ENCODE measurements at places on chromosomes 1 and 21.
A peak's percentile ranks its signal among the peaks of the same experiment; 100 is the strongest.

GRCh38 chr1:48035371-48036141 lies 38.4 kb upstream of the TRABD2B start:
- DNase-seq = no peak

DNA sequence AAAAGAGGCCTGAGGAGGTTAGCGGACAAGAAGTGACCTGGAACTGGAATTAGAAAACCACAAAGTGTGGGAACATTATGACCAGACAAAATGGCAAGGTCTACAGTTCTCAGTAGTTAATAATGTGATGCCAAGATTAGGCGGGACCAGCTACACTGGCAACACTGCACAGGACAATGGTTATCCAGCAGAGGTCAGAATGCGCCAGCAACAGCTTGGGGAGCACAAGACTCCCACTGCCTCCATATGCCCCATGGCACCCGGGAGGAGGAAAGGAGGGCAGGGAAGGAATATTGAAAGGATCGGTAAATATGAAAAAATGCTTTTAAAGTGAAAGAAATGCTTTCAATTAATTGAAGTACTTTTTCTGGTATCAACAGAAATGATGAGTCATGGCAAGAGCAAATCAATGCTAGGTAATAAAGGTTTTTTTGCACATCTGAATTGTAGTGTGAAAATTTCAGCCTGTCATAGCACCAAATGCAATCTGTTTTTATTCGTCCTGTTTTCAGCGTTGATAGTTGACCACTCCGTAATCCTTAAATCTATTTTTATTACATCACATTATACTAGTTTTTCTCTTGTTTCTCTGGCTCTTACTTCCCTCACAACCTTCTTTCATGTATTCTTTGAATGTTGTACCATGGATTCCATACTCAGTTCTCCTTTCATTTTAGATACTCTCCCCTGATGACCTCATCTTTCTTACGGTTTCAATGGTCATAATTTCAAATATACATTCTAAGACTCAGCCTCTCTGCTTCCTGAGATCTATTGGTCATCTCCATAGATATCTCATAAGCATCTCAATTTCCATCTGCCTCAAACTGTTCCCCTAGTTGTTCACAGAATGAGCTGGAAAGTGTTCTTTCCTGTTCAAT lies 30.7 kb downstream of the VCAM1 start:
- no peak for DNase-seq

- DNase-seq = no peak
These were observed 39.7 kb downstream of the EIF2B3 start for GRCh38 chr1:44946725-44947062.

GRCh38 chr1:201419746-201420607 lies 1.6 kb downstream of the TNNI1 start:
- no peak for DNase-seq

- DNase-seq = no peak
These were observed 6.1 kb downstream of the C1orf21 start for GRCh38 chr1:184392779-184393522.

DNA sequence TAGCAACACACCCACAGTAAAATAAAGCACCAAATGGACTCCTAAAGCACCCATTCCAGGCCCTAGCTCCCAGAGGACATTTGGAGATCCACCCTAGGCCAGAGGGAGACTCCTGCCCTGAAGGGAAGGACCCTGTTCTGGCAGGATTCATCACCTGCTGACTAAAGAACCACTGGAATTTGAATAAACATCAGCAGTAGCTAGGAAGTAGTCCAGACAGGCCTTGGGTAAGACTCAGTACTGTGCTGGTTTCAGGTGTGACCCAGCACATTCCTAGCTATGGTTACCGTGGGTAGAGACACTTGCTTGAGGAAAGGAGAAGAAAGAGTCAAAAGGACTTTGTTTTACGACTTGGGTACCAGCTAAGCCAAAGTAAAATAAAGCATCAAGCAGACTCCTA lies 92.7 kb upstream of the LRRC7 start:
- no peak for DNase-seq

GRCh38 chr1:66217021-66217420 lies 316.9 kb upstream of the SGIP1 start:
- DNase-seq = no peak

- no peak for DNase-seq
These were observed 26.1 kb upstream of the KCNE2 start for GRCh38 chr21:34337741-34338140.

DNA sequence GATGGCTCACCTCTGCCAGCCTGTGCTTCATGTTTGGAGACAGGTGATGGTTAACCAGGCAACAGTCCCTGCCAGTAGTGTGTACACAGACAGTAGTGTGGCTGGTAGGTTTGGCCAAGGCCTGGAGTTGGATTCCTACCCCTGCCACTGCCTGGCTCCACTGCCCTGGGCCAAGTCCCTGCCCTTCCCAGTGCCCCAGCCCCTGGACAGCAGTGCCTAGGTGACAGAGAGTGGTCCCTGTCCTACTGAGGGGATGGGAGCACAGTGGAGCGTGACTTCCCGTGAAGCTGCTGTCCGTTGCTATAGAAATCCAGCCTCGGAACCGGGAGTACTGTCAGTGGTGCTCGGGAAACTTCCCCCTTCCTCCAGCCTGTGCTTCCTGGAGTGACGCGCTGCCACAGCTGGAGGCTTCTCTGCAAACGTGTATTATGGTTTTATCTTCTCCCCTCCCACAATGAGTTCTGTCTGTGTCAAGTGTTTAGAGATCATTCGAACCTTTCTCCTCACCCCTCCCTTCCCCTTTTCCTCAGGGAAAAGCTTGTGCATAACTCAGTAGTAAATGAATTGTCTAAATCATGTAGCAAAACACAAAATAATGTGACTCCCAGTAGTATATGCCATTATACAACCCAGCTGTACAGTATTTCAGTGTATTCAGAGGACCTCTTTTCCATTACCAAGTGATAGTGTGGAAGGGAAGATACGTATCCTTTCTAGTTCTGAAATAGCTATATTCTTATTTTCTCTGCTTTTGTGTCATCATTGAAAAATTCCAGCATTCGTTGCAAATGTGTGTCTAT lies 73.4 kb downstream of the GALNT2 start:
- no peak for DNase-seq

GRCh38 chr1:18955441-18956192 lies 859 bp downstream of the IFFO2 start:
- peak; percentile 67 for DNase-seq

DNA sequence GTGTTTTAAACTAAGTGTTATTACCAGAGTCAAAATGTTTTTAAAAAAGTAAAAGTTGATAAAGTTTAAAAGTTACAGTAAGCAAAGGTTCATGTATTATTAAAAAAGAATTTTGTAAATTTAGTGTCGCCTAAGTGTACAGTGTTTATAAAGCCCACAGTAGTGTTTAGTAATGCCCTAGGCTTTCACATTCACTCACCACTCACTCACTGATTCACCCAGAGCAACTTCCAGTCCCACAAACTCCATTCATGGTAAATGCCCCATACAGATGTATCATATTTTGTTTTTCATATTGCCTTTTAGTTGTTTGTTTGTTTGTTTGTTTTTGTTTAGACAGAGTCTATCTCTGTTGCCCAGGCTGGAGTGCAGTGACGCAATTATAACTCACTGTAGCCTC lies 353.8 kb upstream of the PTBP2 start:
- DNase-seq = no peak

- no peak for DNase-seq
These were observed 223.7 kb upstream of the CSF3R start for GRCh38 chr1:36706416-36706815.

- DNase-seq = peak; percentile 65
These were observed 35.7 kb downstream of the ZBTB8B start for GRCh38 chr1:32500387-32501209.

- no peak for DNase-seq
These were observed 1.4 kb upstream of the ARF1 start for GRCh38 chr1:228081144-228081543.

DNA sequence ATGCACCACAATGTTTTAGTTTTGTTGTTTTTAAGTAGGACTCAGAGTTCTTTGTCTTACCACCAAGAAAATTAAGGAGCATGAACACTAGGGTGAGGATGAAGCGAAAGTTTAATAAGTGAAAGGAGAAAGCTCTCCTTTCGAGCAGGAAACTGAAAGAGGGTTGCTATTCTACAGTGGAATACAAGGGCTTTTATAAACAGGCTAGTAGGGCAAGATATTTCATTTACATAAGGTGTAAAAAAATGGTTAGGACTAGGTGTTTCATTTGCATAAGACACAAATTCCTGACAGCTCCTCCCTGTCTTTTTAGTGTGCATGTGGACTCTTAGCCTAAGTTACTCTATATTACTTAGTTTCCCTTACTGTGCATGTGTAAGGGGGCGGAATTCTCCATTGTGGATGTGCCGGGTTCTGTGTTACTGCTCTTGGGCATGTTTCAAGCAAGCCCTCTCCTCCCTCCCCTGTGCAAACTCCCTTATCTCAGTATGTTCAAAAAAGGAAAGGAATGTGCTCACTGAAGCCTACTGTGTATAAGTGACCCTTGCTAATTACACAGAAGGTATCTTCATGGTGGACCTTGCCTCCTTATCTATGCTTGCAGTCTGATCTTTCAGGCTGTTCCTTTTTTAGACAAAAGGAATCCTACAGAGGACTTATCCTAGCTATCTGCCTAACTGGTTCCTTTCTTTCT lies 7.3 kb downstream of the TSHB start:
- no peak for DNase-seq

GRCh38 chr21:36545776-36546511 lies 66.0 kb upstream of the CLDN14 start:
- no peak for DNase-seq

DNA sequence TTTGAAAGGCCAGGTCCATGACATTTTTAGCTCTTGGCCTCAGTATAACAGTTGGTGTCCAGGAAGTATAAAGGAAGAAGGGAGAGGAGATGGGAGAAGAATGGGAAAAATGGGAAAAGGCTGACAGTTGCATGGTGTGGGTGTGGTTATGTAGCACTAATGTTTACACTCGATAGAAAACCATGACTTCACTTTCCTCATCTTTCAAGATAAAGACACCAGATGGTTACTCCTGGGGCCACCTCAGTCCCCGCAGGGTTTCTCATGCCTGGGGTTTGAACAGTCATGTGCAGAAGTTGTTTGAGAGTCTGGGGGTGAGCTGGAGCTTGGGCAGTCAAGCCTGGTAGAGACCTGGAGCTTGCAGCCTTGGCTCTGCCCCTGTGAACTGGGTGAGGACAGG lies 7.9 kb downstream of the PGBD2 start:
- no peak for DNase-seq

- no peak for DNase-seq
These were observed 28.1 kb downstream of the SHISA4 start for GRCh38 chr1:201916649-201917249.

- DNase-seq = no peak
These were observed 33.1 kb upstream of the SH3D21 start for GRCh38 chr1:36273024-36273423.

- DNase-seq = no peak
These were observed 944 bp downstream of the B3GALT6 start for GRCh38 chr1:1232796-1233566.

DNA sequence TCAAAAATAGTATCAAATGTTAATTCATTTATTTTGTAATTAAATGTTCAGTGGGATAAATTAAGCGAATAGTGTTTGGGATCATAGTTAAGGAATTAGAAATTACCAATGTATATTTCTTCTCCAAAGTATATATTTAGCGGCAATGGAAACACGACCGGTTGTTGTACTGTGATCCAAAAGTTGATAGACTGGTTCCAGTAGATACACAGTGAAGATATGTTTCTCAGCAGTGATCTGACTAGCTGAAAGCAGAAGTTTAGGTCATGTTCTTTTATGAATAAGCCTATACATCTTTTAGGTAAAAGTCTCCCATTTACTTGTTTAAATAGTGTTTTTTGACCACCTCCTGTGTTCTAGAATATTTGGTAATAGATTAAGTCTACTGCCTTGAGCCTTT lies 8.8 kb downstream of the USP16 start:
- no peak for DNase-seq

DNA sequence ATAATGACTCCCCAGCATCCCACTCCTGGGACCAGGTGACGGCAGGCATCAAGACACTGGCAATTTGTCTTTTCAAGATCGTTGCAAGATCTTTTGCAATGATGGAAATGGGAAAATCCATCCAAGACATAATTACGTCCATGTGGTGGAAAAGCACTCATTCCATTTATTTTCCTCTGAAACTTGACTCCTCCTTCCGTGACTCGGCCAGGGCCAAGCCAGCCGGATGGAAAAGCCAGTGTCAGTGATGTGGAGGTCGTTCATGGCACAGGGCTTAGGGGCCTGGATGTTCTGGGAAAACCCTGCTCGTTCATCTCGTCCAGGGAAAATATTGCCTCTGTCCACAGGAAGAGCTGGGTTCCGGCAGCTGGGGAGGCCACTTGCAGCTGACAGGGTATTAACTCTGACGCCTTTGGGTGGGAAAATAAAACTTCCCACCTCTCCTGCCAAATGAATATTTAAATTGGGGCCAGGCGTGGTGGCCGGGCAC lies 46.2 kb downstream of the C1orf198 start:
- no peak for DNase-seq

DNA sequence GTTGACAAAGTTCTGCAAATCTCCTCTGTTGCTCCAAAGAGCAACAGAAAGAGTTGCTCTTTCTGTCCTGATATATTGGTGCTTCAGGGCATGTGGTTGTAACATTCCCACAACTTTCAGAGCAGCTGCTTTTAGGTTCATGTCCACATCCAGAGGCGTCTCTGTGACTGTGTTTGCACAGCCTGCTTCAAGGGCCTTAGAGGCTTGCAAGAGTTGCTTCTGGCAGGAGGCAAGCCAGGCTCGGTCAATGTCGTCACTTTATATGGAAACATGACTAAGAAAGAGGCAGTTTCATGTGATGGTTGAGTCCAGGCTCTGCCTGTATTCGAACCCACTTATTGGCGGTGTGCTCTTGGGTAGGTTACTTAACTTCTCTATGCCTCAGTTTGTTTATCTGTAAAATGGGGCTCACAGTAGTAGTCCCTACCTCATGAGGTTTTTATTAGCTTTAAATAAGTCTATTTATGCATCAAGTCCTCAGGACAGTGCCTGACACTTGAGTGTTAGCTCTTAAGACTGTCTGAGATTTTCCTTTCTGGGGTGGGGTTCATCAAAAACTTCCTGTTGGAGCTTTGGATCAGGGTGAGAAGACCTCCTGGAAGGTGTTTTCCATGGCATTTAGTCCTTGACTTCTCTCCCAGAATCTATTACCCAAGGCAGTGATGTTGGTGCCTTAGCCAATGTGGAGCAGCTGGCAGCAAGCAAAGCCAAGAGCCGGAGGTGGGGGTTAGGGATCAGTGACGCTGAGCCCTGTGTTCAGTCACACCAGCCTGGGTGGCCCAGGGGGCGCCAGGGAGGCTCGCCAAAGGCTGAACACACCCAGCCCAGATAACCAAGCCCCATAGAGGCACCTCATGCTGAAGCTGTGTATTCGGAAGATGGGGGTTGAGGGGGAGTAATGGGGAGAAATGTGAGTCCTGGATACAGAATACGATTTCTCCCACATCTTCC lies 18.9 kb downstream of the LHX4 start:
- DNase-seq = peak; percentile 30

DNA sequence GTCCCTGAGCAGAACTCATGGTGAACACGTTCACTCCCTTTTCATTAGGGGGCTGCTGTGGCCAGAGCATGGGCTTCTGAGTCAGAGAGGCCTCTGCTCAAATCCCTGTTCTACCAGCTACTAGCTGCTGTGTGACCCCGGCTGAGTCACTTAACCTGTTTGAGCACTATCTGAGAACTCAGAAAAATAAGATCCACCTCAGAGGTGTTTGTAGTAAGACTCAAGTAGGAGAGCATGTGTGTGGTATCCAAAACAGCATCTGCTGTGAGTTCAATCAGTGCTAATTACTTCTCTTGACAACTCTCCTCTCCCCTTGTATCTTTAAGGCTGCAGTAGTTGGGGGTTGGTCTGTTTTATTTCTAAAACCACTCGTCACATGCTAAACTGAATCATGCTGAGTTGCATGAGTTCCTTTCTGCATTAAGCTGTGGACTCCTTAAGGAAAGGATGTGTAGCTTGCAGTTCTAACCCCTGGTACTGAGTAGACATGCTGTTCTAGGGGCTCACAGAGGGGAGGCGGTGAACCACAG lies 39.7 kb upstream of the JUN start:
- DNase-seq = no peak

All from stimulated activated CD4-positive, alpha-beta T cell treated with anti-CD3 and anti-CD28 coated beads, Interleukin-2, amount 100 ng/mL, for 24 hours (primary cell).